ENCODE measurements at places on chromosomes 3 and 15.
A peak's percentile ranks its signal among the peaks of the same experiment; 100 is the strongest.

DNA sequence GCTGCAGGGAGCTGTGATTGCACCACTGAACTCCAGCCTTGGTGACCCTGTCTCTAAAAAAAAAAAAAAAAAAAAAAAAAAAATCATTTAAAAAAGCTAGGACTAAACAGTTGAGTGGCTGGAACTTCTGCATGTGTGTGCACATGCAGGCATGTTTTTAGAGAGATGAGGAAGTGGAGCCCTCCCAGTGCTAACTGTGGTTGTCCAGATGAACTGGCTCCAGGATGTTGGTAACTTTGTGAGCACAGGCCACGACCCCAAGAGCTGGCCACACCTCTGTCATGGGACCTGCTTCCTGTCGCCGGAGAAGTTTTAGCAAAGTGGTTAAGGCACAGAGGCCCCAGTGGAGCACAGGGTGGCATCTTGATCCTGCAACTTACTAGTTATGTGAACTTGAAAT is 27.0 kb downstream of the CHCHD6 start:
- DNase-seq = no peak

DNA sequence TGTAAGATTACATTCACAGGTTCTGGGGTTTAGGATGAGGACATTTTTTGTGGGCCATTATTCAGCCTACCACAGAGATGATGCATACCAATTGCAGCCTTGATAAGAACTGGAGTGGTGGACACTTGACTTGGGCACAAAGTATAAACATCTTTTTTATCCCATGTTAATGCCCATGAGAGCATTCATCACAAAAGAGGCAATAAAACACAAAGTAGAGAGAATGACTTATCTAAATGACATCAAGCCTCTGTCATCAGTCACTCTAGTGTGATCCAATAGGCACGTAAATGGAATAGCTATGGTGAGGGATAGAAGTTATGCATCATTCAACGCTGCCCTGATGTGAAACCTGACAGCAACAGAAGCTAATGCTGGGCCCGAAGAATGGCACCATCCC is 25.8 kb downstream of the VEPH1 start:
- DNase-seq = no peak

GRCh38 chr3:156456771-156457224 is 98.1 kb downstream of the SSR3 start:
- DNase-seq = no peak

DNA sequence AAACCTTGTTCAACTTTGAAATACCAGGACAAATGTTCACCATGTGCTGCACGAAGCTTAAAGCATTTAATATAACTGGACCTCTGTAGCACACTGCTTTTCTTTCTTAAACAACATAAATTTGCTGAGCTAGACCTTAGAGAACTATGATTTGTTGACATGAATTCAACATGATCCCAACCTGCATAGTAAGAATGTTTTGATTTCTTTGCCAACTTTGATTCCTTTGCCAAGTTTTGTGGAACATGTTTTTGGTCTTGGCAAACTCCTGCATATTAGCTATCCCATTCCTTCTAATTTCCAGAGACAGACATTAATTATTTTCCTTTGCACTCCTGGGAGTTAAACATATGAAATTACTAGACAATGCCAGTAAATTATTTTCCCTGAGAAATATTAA is 197.2 kb upstream of the RBMS3 start:
- DNase-seq = no peak

DNA sequence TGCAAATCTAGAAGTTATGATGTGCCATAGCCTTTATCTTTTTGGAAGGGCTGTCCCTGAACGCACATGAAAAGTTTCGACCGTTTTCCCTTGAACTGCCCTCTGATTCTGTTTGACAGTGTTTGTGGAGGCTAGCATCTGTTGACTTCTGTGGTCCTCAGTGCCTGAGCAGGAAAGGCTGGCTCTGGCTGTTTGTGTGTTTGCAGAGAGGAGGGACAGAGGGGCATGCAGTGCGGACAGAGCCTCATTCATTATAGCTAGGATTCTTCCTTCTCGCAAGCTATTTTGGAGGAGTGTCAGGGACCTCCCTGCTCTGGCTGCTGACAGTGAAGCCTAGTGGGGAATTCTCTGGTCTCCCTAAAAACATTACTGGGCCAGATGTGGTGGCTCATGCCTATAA is 64.5 kb downstream of the CDAN1 start:
- DNase-seq = no peak

GRCh38 chr3:66532160-66532587 is 31.4 kb upstream of the LRIG1 start:
- no peak for DNase-seq

DNA sequence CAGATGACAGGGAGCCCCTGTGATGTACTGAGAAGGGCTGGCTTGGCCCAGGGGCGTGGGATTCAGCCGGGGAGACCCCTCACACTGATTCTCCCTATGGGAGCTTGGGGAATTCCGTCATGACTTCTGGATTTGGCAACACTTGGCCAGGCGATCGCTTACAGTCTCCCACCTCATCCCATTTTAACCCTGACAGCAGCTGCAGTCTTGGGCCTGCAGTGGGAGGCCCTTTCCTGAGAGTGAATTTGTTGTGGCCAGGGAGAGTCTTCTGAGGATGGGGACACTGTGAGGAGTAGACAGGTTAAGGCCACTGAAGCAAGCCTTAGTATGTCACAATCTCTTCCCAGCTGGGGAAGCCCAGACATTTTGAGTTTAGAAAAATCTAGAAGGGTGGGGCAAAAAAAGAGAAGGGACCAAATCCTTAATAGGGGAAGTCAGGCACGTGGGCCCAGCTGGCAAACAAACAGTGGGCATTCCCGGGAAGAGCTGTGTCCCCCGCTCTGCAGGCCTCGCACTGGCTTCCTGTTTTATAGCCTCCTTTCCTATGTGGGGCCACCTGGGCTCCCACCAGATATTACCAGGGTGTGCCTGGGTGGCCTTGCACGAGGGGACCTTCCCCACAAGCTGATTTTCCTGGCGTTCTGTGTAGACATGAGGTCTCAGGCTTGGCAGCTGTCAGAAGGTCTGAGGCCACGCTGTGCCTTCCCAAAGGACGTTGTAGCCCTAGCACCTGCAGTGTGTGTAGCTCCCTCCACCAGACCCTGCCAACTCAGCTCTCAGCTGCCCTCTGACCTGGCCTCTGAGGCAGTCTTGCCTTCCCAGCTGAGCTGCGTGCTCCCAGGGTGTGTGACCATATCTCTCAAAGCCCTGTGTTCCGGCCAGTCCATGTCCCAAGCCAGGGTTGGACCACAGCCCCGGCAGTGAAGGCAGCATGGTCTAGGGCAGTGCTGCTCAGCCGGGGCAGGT is 64.5 kb downstream of the FEM1B start:
- DNase-seq = no peak

DNA sequence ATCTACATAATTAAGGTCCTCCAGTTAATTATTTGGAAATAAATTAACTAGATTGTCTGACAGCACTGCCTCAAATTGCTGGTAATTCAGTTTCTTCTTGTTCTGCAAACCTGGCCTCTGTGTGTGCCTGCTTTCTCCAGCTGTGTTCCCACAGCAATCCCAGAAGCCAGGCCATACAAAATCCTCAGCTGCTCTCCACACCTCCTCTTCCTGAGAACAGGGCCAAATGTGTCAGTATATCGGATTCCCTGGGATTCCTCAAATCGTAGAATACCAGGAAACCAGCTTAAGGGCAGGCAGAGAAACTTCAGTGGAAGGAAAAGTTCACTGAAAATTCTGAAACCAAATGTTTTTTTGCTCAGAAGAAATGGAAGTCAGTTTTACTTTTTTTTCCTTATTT is 261.4 kb downstream of the ZMAT3 start:
- DNase-seq = no peak

- DNase-seq = no peak
Observed at GRCh38 chr15:36879568-36880222, 220.7 kb downstream of the MEIS2 start.

- no peak for DNase-seq
Observed at GRCh38 chr3:101533603-101533968, 20.6 kb upstream of the SENP7 start.

DNA sequence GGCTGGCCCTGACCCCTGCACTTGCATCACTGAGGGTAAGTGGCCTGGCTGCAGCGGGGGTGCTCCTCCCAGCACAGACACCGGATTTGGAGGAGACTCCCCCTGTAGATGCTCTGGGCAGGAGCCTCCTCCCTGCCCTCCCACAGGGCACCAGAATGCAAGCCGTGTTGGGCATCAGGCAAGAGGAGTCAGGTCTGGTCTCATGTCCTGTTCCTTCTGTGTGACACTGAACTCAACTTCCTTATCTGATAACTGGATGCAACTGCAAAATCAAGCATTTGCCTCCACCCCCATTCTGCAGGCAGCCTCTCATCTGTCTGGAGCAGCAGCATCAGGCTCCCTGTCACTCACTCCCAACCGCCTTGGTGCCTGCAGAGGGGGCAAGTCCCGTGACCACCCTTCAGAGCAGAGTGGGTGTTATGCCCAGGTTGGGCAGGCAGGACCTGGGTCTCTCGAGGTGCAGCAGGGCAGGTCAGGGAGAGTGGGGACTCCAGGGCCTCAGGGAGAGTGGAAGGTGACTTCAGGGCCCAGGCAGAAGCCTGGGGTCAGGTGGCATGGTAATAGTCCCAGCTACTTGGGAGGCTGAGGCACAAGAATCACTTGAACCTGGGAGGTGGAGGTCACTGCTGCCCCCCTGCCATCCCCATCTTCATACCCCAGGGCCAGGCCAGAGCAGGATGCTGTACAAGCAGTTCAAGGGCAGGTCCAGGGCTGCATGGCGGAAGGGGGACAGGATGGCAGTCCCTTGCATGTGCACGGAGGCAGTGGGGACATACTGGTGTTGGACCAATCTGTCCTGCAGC is 10.5 kb upstream of the RPL29 start:
- DNase-seq = no peak

- no peak for DNase-seq
Observed at GRCh38 chr3:154182975-154183374, 61.8 kb downstream of the ARHGEF26 start.

- DNase-seq = peak; percentile 69
Observed at GRCh38 chr15:69729167-69729748, 276.6 kb downstream of the RPLP1 start.

DNA sequence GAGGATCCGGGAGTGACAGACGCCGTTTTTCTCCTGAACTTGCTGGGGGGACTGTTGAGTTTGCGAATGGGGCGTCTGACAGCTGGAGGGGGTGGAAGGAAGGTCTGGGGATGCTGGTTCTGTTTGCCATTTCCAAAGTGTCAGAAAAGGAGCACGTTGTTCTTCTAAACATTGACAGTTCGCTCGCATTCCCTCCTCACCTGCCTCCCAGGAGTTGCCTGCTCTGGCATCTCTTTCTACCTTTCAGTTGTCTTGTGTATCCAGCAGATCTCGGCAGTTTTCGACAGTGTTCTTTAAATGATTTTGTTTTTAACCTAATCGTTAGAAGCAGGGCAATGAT is 829 bp downstream of the SELENOT start:
- no peak for DNase-seq

DNA sequence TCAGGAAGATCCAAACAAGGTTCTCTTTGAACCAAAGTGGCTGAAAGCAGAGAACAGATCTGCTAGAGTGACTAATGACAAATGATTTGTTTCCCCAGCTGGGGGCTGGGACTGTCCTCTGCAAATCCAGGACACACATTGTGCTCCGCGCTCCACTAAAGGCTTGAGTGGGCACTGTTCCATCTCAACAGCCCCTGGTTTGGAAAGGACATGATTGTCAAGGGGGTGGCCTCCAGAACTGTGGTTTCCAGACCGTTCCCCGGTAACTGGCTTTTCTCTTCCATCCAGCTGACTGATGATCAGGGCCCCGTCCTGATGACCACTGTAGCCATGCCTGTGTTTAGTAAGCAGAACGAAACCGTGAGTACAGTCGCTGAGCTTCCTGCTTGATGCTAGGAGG is 91.0 kb downstream of the LRTM1 start:
- no peak for DNase-seq

DNA sequence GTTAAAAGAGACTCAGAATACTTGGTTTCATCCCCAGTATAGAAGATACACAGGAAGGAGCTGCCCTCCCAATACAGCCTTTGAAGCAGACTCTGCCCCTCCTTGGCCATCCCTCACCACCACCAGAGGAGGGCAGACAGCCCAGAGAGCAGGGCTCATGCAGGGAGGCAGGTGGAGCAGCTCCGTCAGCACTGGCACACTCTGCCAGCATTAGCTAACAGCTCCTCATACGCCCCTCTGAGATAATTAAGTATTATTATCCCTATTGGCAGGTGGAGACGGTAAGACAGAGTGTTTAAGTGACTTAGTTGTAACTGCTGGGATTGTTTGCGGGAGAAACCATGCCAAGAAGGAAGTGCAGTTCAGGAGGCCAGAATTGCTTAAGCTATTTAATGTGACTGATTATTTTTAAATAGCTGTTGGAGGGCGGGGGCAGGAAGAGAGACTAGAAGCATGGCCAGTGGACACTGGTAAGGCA is 434.0 kb downstream of the EPHB1 start:
- DNase-seq = no peak

DNA sequence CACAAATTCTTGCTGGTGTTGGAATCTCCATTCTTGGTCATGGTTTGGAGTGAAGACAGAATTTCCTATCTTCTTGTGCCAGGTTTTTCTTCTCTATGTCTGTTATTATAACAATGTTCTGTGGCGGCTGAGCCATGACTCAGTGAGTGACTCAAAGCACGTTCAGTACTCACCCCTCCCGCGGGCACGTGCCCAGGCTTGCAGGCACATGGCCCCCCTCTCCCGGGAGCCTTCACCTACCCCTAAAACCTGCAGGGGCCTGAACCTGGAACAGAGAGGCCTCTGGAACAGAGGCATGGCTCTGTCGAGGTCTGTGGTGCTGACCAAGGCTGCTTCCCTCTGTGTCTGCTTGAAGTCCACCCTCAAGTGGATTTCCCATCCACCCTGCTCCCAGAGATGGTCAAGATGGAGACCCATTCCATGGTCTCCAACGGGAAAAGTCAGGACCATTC is 27.6 kb downstream of the PLXNB1 start:
- no peak for DNase-seq

DNA sequence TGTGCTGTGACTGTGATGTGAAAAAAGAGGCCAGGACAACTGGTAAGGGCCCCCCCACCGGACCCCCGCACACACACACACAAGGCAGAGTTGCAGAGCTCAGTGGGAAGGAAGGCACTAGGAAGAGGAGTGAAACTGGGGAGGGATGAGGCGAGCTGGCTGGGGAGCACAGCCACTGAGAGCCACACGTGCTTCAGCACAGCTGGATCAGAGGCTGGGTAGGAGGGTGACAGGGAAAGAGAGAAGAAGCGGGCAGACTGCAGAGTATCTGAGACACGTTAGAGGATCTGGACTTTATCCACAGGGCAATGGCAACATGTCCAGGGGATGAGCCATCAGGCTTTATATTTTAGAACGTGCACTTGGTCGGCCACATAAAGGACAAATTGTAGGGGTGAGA is 38.0 kb upstream of the TKT start:
- no peak for DNase-seq

- no peak for DNase-seq
Observed at GRCh38 chr15:77901921-77902750, 175.4 kb downstream of the TBC1D2B start.

- no peak for DNase-seq
Observed at GRCh38 chr3:28012830-28013229, 228.6 kb upstream of the CMC1 start.

GRCh38 chr3:110577854-110578253 is 493.8 kb upstream of the NECTIN3 start:
- DNase-seq = no peak
